ENCODE measurements at places on chromosomes 5 and 9.

GRCh38 chr9:18616976-18617375, 143.0 kb downstream of the ADAMTSL1 start:
- DNase-seq = no peak

DNA sequence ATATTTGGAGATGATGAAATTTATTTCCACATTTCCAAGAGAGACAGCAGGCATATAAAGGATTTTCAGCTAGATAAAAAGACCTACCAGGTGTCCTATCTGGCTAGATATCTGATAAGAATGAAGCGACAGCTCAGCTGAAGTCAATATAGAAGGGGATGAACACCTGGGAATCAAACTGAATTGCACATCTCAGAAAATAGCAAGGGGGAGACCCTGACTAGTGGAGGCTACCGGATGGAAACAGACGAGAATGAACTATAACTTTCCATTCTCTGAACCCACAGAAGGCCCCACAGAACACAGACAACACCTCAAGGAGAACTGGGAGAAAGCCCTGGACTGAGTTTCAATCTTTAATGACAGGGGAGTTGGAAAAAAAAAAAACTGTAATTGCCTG, 51.1 kb downstream of the CPLANE1 start:
- no peak for DNase-seq

GRCh38 chr9:119369680-119370366, 588 bp upstream of the BRINP1 start:
- DNase-seq = no peak

- no peak for DNase-seq
Observed at GRCh38 chr5:37786862-37787519, 52.9 kb downstream of the GDNF start.

GRCh38 chr5:759781-760362, 24.7 kb downstream of the ZDHHC11B start:
- peak; percentile 87 for DNase-seq
